ENCODE measurements at places on chromosomes 2 and 18.

- no peak for DNase-seq
Measured at GRCh38 chr2:198414976-198415375, 610.6 kb downstream of the PLCL1 start.

DNA sequence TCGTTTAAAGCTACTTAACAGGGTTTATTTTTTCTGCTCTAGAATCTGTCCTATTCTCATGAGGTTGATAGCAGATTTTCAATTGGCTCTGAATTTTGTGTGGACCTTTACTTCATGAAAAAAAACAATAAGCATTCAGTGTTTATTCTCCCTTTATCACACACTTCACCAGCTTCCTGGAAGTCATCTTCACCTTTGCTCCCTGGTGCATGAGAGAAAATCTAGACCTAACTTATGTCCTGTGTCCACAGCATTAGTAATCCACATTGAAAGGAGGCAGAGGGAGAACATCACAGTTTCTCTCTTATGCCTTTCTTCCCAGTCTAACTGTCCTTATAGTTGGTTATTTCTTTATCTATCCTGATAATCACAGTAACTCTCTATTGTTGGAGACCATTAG lies 316.1 kb downstream of the PTH2R start:
- DNase-seq, result no peak

DNA sequence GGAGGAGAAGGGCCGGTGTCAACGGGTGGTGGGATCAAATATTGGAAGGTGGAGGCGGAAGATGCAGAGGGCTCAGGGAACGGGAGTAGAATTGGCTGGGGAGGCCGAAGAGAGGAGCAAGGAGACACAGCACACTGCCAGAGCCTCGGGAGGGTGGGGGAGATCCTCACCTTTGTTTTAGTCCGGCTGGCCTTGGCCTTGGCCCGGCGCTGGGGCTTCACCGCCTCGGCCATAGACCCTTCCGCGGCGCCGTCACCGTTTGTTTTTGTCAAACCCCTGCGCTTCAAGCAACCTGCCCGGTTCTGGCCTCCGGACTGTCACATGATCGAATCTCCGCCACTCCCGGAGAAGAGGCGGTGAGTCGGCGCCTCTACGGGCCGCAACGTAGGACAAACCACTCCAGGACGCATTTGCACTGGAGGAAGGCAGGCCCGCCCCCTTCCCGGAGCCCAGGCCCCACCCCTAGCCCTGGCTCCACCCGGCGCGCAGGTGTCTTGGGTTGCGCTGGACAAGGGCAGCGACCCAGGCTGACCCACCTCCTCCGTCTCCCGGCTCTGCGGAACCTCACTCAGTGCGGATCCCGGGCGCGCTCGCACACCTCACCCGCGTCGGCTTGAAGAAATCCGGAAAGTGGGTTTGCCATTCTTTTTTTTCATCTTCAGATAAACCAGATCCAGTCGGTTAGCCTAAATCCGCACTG lies at the start of gene EPG5:
Gene EPG5 (minus strand): TSS at position 323 of the 700 bp plus-strand sequence. CDS start 90 bp downstream, at position 233.
- peak; percentile 94 for DNase-seq

DNA sequence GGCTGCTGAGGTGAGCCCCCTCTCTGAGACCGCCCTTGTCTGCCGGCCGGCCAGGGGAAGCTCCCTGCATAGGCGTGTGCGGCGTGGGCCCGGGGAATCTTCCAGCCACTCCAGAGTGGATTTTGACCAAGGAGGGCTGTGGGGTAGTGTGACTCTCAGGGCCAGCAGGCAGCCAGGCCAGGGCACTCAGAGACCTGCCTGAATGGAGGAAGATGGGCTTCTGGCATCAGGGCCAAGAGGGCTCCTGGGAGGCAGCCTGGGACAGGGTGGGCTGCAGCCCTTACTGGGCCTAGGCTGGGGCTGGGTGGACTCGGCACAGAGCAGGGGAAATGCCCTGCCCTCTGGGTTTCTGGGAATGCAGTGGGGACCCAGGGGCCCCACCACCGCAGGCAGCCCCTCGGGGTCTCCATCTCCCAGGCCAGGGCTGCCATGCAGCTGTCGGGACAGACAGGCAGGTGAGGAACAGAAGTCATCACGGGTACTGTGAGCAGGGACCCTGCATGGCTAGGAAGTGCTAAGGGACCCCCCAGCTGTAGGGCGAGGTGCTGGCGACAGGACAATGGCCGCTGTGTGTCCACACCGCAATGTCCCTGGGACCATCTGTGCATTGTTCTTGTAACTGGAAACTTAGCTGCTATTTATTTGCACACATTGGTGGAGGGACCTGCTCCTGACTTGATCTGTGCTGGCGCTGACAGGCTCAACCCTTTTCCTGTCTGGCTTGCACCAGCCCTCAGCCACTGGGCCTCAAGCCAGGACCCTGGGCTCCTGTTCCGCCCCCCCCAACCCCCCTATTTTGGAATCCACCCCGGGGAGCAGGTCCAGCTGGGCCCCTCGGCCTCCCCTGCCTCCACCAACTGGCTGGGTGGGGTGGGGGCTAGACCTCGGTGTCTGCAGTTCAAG lies 4.1 kb downstream of the PDCD1 start:
- DNase-seq, result no peak

- no peak for DNase-seq
Measured at GRCh38 chr2:47221039-47221438, 65.9 kb upstream of the STPG4 start.

DNA sequence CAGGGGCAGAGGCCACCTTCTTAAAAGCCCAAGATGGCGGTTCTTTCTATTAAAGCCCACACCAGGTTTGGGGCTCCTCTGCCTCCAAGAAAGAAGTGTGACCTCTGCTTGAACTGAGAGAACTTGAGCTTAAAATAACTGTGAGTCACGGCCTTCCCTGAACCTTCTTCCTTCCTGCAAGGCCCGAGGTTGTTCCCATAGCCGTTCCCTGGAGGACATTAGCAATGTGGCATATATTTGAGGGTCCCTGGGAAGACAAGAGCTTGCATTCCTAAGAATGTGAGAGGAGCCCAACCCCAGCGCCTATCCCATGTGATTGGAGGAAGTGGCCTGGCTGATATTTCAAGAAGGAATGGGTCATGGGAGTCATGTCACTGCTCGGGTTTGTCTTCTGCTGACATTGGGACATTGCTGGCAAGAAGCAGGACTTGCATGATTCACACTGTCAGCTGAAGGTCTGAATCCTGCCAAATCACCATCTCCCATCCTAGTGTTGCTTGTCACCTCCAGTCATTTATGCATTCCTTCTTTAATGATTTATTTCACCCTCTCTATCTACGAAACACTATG lies 168.1 kb downstream of the TRIB2 start:
- DNase-seq, result no peak

DNA sequence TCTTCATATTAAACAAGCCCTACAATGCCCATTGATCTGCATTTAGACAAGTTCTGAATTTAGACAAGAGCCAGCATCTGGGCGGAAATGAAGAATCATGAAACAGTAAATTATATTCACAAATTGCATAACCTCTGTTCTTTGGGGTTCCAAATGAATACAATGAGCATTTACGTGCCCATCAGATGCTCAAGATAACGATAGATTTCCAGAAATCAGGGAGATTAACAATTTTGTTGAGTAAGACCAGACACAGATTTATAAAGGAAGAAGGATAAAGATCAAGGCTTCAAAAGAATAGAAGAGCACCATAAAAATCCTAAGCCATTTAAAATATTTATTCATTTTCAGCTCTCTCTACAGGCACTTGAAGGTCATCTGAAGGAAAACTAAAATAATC lies 59.7 kb upstream of the CDH20 start:
- no peak for DNase-seq

- peak; percentile 77 for DNase-seq
Measured at GRCh38 chr2:233059797-233060500, at the start of gene INPP5D. TSS of gene INPP5D (plus strand) at chr2:233060342. CDS start at chr2:233060479, 137 bp downstream.

DNA sequence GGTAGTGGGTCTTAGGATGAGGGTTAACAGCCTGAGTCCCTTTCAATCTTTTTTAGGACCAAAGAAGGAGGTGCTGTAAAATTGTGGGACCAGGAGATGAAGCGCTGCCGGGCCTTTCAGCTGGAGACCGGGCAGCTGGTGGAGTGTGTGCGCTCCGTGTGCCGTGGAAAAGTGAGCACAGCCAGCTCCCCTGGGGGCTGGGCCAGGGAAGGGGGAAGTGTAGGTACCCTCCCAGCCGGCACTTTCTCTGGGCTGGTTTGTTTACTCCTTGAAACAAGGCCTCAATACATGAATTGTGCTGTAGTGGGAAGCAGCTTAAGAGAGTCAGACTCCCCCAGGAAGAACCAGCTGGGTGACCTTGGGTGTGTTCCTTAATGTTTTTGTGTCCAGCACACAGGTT lies 90.1 kb downstream of the RTN4 start:
- no peak for DNase-seq

DNA sequence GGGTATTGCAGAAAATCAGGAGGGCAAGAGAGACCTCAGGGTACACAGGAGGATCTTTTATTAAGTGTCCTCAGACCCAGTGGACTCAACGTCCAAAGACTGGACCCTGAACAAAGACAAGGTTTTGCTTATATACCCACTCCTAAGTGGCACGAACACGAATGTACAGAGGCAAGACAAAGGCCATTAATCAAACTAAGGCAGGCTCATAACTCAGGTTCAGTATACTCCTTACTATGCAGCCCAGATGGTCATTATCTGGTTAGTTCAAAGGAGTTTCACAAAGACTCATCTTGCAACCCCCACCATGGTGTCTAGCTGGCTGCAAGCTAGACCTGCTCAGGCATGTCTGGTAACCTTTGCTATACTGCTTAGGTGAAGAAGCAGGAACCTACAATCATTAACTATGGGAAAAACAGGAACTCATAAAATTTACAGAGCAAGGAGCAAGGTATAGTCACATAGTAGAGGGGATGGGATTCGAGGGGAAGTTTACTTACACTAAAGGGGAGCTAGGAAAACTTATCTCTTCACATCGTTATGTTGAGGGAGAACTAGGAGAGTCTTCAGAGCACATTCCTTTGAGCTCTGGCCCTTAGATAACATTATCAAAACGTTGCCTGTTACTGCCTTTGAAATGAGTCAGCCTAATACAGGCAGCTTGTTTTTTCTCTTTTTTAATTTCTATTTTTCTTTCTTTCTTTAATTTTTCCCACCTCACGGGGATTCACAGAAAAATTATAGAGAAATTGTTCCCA lies 33.9 kb downstream of the SLC4A3 start:
- DNase-seq, result no peak

DNA sequence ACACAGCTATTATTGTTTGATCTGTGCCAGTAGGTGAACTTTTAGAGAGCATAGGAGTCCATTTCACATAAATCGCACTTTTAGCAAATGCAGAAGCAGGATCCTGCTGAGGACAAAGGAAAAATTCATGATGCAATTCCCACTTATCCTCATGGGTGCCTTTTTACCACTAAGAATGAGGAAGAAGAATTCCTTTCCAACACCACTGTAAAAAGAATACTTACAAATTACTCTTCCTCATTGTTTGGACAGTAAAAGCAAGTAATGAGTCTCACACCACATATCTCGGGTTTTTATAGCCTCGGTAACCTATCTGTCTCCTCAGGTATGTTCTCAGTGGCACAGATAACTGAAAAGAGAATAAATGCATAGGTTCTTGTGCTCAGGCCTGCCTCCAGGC lies 238.5 kb downstream of the MTX2 start:
- no peak for DNase-seq

- DNase-seq, result no peak
Measured at GRCh38 chr18:10247021-10247741, 207.3 kb upstream of the APCDD1 start.

DNA sequence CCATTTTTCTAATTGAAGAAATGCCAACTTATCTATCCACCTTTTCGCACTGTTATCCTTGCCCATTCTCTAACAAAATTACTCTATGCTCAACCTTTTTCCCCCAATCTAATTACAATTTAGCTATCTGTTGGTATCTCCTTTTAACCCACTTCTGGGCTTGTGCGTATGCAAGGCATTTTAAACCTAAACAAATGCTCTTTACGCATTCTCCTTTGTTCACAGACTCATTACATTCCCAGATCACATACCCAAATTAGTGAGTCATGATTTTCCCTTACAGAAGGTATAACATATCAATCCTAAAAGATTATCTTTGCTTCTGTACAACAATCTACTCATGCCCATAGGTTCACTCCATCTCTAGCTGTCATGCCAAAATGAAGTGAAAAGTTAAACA lies 71.7 kb upstream of the LYPD1 start:
- no peak for DNase-seq

GRCh38 chr18:47986620-47987387 lies 56.3 kb upstream of the SMAD2 start:
- no peak for DNase-seq

GRCh38 chr2:215188078-215188477 lies 49.7 kb upstream of the ABCA12 start:
- no peak for DNase-seq

GRCh38 chr18:78168526-78168925 lies 811.1 kb upstream of the SALL3 start:
- DNase-seq, result no peak

All from activated naive CD8-positive, alpha-beta T cell treated with anti-CD3 and anti-CD28 coated beads for 36 hours (primary cell).